Stimulated activated CD8-positive, alpha-beta memory T cell treated with anti-CD3 and anti-CD28 coated beads, Interleukin-15, amount 100 ng/mL, for 4 hours (primary cell): ENCODE measurements at places on chromosomes 2 and 18.
A peak's percentile ranks its signal among the peaks of the same experiment; 100 is the strongest.

DNA sequence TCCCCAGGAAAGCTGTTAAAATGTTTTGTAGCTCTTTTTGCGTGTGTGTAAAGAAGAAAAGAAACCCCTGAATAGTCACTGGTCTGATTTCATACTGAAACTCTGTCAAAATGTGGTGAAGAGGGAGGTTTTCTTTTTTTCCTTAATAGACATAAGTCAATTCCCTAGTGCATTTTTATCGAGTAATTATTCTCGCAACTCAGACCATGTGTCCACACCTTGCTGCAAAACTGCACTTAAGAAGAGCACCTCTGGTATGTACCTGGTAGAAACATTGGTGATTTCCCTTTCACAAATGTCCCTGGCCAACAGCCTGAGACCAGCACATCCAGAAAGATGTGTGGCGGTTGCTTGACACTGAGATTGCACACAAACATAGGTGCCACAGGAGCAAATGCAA, 159.9 kb downstream of the ZNF521 start:
- no peak for DNase-seq

GRCh38 chr2:111094691-111095090, 26.0 kb upstream of the BCL2L11 start:
- DNase-seq = no peak

DNA sequence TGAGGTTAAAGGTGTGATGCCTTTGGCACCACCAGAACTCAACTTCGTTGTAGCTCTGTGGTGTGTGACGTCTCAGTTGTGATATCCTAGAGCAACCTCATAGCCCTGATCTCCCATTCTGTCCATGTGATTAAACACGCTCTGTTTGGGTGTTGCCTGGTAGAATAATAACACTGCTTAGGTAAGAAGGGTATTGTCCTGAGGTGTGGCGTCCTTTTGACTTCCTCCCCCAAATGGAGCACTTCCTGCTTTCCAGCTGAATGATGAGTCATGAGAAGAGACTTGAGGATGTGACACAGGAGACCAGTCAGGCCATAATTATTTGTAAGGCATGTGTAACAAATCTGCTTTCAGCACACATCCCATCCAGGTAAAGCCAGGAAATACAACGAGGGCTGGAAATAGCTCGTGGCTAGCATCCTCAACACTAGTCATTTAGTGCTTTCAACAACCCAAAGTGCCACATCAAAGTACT, 100.7 kb downstream of the RAPGEF4 start:
- no peak for DNase-seq

DNA sequence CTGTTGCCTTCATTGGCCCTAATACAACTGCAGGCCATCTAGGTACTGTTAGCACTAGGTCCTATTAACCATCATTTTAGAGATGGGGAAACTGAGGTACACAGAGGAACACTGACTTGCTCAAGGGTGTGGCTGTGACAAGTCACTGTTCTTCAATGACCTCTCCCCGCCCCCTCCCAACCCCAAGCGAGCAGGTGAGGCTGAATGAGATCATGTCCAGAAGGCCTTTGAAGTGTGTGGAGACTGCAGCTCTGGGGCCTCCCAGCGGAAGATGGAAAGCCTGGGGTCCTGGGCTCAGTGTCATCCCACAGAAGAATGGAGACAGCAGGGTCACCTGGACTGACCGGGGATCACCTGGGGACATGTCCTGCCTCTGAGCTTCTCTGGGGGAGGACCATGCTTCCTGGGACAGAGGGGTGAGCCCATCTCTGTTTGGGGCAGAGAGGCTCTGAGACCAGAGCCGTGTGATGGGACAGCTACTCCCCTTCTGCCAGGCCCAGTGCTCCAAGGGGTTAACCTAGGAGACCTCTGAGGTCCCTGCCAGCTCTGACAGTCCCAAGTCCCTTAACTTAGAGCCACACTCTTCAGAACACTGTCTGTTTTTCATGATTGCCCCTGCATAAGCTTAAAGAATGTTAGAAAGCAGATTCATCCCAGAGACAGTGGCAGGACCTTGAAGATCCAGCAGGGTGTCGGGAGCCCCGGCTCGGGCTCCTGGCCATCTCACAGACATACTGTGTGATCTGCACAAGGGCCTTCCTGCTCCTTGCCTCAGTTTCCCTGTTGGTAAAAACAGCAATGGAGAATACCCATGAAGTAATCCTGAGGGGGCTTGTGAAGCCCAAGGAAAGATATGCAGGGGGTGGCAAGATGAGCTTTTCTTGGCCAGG, 16.7 kb upstream of the FOSL2 start:
- DNase-seq = no peak

DNA sequence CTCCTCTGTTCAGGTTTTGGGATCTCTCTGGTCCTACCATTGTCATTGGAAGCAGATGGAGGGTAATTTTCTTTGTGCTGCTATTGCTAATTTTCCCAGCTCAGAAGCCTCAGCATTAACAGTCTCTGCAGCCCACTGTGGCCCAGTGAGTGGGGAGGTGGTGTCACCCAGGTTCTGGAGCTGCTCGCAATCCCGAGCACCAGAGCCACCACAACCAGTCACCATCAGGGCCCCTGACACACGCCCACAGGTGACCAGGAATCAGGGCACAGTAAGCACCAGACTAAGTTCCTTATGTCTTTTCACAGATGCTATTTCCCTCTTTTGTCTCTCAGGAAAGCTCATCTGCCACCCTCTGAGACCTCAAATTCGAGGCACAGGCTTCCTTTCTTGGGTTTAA, 87.9 kb downstream of the SEPTIN10 start:
- DNase-seq = no peak

- peak; percentile 44 for DNase-seq
Observed at GRCh38 chr2:197255543-197255942, 55.0 kb downstream of the ANKRD44 start.

DNA sequence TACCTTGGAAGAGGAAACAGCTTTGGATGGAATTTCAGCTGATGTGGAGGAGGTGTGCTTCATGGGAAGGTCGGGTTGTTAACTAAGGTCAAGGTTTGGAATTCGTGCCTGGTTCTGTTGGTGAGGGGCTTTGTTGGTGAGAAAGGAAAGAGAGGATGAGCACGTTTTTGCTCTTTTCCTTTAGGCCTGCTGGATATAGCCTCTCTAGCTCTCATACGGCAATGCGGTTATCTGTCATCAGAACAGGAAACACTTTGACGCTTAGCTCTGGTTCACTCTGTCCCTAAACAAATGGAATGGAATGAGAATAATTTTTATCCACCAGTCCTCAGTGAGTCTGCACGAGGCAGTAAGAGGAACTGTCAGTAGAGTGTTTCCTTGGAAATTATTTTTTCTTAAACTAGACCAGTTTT, 169.7 kb upstream of the NOSTRIN start:
- DNase-seq = no peak

GRCh38 chr2:210792000-210792399, 235.6 kb downstream of the CPS1 start:
- DNase-seq = no peak

GRCh38 chr2:47076586-47077441, 78.3 kb downstream of the STPG4 start:
- DNase-seq = no peak

- DNase-seq = no peak
Observed at GRCh38 chr18:10437837-10438236, 16.6 kb upstream of the APCDD1 start.

DNA sequence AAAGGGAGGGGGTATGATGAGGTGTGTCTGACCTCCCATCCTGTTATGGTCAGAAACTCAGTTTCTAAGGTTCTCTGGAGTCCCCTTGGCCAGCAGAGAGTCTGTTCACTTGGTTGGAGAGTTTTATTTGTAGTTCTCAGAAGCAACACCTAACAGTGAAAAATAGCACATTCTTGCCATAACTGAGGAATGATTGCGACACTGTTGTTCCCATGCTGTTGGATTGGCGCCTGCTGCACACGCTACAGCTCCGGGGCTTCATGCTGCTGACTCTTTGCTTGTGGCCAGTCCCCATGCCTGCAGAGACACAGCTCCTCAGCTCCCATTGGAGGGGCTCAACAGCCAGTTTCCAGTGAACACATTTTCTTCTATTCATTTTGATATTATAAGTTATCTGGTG, 42.1 kb downstream of the TPGS2 start:
- no peak for DNase-seq

DNA sequence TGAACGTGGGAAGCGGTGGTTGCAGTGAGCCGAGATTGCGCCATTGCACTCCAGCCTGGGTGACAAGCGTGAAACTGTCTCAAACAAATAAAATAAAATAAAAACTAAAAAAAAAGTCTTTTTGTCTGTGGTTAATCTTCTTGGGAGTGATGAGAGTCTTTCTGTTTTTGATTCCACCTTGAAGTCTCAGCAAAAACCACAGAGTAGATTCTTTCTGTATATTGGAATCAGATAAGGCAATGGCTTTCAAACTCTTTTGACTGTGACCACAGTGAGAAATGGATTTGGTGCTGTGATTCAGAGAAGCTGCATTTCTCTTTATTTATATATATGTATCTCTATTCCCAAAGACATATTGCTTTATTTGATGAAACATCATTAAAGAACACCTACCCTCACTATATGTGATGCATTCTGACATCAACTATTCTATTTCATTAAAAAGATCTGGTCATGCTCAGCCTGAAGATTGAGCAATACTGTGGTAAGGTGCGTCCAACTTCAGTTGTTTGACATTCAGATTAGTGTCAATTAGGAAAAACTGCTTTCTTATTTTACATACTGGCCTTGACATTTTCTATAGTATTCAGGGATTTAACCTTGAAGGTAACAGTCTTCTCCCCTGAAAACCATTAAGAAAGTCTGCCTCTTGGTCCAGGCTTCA, 15.6 kb downstream of the HRH4 start:
- DNase-seq = no peak

- DNase-seq = no peak
Observed at GRCh38 chr2:31191931-31192330, 25.4 kb downstream of the CAPN14 start.

DNA sequence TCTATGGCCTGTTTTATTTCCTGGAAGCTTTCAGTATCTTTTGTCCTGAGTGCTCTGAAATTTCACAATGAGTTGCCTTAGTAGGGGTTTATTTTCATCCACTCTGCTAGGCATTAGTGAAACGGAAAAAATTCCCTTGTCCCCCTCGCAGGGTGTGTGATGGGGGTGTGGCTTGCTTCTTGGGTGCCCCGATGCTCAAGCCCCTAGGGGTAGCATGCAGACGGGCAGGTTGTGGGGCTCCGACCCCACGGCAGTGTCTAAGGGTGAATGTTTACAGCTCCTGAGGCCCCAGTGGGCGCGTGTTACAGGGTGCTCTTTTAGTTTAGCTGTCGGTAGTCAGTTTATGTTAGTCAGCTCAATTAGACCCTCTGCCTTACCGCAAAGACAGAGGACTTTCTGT, 32.2 kb upstream of the MAP4K4 start:
- DNase-seq = no peak

- no peak for DNase-seq
Observed at GRCh38 chr2:58904095-58904494, 663.0 kb upstream of the FANCL start.

DNA sequence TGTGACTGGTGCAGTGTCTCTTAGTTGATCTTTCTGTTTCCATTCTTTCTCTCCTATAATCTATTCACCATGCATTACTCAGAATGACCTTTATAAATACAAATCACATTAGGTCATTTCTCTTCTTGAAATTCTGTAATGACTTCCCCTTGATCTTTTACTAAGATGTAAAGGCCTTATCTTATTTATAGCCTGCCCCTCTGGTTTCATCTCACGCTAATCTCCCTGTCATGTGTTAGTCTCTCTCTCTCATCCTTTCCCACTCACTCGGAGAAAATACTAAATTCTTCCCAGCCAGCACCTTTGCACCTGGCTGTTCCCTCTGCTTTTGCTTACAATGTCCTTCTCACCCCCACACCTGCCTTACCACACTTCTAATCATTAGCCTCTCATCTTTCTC, 530.8 kb downstream of the ADCYAP1 start:
- DNase-seq = no peak

DNA sequence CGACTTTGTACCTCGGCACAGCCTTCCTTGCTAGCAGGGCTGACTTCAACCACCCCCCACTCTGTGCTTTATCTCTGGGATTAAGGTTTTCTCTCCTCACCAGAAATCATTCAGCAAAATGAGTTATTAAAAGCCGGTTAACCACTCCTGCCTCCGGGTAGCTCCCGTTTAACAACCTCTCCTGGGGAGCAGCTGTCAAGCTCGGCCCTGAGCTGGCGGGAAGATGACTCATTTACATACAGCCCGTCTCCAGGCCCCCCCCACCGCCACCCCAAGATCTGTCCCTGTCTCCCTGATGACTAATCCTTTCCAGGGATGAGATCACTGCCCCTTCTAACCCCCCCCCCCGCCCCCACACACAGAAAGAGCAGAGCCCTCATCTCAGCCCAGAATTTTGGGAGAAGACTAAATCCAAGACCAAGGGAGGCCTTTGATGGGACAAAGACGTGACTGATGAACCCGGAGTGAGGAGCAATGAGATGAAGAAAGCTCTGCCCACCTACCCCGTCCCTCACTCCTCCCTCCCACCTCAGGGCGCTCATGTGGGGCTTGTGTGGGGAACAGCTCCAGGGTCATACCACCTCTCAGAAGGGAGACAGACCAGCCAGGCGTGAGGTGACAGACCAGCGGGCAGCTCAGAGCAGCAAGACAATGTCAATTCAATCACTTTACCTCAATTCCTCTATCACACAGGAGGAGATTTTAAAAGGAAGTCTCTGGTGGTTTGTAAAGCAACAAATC, 131.4 kb downstream of the MSH2 start:
- no peak for DNase-seq

DNA sequence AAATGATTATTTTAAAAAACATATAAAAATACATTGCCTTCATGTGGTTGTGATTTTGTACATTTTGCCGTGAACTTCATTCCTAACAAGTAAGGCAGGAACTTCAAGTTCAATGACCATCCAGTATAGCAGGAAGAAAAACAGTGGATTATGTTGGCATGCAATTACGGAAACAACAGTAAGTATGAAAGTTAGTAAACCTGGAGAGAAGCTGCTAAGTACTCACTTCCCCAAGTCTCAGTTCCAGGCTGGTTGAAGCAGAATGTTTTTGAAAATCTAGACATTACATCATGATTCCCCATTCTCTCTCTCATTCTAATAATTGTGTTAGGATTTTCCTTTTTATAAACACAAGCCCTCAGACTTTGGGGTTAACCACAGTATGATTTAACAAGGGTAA, 987.1 kb upstream of the KLHL29 start:
- DNase-seq = no peak

DNA sequence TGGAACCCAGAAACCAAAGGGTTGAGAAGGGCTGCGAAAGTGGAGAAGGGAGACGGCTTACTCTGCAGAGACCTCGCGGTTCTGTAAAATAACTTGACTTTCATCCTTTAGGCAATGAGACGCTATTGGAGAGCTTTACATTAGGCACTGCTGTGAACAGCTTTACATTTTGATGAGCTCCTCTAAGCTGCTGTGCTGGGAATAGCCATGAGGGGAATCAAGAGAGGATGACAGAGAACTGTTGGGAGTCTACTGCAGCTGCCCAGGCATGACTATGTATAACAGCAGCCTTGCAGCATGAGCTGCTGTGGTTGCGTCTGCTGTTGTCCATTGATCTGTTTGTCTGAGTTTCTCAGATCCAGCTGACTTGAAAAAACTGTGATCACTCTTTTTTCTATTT, 310.8 kb upstream of the MAP2 start:
- no peak for DNase-seq
